Activated gamma-delta T cell treated with Interleukin-2 at 50 U/mL for 16 hours (primary cell): ENCODE measurements at places on chromosomes 1 and 21.

DNA sequence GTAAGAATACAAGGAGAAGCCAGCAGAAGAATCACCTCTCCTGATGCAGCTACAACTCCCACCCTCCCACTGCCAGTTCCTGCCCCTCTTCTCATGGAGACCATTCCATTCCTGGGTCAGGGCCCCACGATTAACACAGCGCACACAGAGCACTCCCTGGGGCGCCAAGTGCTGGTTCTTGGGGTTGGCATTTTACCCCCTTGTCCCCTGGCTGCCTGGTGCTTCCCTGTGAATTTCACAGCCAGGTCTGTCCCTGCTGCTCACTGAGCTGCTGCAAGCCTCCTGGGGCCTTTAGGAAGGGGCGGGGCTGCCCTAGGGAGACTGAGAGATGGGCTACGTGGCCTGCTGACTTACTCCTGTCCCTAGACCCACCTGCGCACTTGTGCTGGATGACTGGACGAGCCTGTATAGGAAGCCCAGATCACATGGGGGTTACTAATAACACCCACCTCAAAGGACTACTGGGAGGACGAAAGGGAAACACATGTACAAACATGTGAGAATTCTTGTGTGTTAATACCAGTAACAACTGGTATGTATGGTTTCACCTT is 4.8 kb downstream of the ZNF672 start:
- no peak for DNase-seq

DNA sequence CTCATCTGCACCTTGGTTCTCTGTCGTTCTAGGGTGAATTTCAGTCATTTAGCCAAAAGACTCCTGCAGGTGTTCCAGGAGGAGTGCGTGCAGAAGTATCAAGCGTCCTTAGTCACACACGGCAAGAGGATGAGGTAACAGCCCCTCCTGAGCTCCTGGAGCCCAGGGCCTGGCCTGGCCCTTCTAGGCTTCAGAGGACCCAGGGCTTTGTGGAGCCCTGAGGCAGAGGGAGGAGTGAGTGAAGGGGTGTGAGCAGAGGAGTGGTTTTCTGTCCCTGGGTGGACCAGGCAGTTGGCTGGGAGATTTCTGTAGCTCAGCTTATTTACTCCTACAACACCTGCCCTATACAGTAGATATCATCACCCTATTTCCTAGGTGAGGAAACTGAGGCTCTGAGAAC is 15.7 kb upstream of the RASSF5 start:
- DNase-seq = no peak

GRCh38 chr1:15449567-15449966 is 7.0 kb upstream of the CELA2A start:
- DNase-seq = no peak

DNA sequence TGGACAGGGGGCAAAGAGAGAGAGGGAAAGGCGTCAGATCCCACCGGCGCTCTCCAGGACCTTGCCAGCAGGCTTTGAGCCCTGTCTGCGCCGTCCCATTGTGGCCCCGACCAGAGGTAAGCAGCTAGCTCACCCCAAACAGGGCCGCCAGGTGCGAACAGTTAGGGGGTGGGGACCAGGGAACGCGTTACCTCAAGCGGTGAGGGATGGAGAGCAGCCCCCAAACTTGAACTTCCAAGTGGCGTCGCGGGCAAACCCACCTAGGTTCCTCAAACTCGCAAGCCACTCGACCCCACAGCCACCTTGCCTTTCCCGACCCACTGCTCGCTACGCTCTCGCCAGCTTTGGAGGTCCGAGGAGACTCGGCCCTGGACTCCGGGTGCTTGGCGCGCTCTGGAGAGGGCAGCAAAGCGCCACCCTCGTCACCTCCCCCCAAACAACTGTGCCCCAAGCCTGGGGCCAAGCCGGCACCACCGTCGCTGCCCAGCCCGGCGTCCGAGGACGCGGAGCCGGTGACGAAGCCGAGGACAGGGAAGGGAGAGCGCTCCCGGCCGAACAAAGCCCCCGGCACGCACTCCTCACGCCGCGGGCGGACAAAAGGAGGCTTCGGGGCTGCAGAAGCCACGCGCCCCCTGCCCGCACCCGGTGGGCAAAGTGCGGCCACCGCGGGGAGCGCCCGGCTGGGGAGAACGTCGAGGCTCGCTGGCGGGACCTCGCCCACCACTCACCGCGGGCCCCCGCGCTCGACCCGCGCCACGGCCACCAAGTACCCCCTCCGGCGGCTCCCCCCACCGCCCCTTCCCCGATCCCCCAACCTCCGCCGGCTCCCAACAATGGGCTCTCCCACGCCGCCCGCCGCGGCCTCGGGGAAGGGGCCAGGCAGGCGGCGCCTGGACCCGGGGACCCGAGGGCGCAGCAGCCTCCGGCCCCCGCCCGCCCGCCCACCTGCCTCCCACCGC is 976 bp downstream of the SSBP3 start:
- no peak for DNase-seq

GRCh38 chr1:57934745-57935144 is 510.9 kb upstream of the DAB1 start:
- no peak for DNase-seq

DNA sequence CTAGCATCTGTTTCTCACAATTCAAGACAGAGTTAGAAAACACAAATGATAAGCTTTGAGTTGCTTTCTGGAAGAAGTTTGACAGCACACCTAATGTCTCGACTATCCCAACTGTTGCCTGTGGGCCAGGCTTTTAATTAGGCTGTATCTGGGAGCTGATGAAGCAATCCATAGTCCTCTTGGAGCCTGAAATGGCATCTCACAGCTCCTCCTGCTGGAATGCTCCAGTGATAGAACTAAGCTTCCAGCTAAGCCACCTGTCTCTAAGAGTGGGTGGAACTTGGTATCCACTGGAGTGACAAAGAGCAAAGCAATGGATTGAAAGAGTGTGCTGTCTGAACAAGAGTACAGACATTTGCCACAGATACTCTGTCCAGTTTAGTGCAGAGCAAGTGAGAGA is 605.3 kb upstream of the NR5A2 start:
- DNase-seq = no peak

- no peak for DNase-seq
These were observed 544.8 kb upstream of the CAMK1G start for GRCh38 chr1:209038735-209039134.

DNA sequence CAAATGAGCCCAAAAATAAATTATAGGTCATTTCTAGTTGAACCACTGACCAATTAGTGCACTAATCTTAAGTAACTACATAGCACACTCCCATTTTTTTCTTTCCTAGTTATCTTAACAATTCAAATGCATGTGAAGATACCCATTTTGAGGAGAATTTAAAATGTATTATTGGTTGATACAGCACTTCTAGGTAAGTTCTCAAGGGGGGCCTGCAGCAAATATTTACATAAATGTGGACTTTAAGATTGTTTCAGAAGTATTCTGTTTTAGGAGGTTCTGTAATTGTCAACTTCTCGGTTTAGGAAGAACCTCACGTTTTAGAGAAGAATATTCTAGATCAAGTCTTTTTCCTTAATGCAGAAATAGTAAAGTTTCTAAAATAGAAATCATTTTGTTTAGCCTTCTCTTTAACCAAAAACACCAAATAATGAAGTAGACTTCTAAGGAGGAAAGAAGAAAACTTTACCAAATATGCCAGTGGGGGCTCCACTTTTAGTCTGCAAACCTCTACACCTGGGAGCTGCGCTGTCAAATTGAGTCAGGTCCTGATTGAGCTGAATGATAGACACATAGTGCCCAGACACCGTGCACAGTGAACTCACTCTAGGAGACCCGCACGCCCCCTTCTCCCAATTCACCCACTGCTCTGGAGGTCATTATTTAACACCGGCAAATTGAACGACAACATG is 144.4 kb downstream of the RUNX1 start:
- no peak for DNase-seq

- no peak for DNase-seq
These were observed 14.7 kb upstream of the MYOG start for GRCh38 chr1:203100516-203100869.

- DNase-seq = no peak
These were observed 178.4 kb downstream of the DUSP10 start for GRCh38 chr1:221563476-221563921.

DNA sequence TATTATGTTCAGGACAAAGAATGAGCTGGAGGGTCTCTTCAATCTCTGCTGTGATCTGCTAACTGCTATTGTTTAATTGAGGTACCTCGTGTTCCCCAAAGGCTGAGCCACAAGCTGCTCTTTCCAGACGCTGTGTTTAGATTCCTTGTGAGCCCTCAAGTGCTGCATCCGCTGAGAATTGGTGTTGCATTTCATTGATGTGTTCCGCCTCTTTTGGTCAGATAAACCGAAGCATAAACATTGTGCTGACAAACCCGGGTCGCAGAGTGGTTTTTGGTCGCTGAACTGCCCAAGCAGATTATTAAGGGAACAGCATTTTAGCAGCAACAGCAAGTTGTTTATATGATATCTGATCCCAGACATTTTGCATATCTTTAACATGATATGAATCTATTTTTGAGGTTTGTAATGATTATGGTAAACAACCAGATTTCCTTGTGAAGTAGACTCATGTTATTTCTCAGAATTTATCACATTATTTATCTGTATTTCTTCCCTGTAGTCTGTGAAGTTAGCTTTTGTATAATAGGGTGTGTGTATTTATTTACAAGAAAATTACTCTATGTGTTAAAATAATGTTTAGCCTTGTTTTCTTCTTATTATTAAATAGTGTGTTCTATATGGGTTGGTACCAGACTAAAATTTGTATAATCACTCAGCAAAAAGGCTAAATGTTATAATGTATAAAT is 217.2 kb upstream of the C1orf105 start:
- no peak for DNase-seq

- DNase-seq = no peak
These were observed 29.3 kb upstream of the IL20 start for GRCh38 chr1:206836111-206836510.

GRCh38 chr1:231385416-231385748 is 36.7 kb downstream of the EGLN1 start:
- no peak for DNase-seq

GRCh38 chr1:19377812-19378718 is 65.9 kb downstream of the SLC66A1 start:
- no peak for DNase-seq

DNA sequence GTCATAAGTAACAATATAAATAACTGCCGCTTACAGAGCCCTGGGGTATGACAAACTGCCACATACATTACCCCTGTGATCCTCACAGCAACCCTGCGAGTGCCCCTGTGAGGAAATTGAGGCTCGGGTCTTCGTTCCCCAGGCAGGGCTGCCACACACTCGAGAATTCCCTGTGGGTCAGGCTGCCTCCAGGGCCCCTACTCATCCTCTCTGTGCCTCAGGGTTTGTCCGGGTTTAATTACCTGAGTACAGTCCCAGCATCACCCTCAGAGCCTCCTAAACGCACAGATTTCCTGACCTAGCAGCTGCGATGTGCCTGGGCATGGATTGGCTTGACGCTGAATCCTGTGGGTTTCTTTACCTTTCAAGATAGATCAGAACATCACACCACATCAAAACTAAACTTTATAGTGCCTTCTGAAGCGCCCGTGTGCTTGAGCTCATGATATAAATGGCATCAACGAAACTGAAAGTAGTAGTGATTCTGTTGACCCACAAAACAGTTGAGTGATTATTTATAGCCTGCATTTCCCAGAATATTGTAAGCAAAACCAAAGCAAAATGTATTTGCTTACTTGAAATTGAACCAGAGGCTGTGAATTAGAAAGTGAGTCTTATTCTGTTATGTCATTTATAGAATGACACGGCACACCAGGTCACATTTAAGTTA is 14.0 kb downstream of the SLC37A1 start:
- DNase-seq = peak; percentile 42

GRCh38 chr1:35915693-35916092 is 15.2 kb upstream of the AGO3 start:
- no peak for DNase-seq

- no peak for DNase-seq
These were observed 39.6 kb upstream of the PIGC start for GRCh38 chr1:172483448-172483847.

- peak; percentile 68 for DNase-seq
These were observed 43.6 kb downstream of the C21orf91 start for GRCh38 chr21:17775431-17776126.

DNA sequence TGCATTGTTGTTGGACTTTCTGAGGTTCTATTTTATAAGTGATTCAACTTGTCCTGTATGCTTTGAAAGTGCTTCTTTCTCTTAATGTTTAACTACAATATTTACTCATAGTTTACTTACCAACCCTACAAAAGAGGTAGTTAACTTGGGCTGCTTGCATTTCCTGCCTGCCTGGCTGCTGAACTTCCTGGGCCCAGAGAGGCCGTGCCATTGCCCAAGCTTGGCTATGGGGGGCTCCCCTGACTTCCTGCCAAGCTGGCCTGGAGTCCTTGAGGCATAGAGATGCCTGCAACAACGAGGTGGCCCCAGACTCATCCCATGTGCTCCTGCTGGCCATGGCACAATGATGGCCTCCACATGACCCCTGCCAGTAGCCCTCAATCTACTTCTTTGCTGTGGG is 361.6 kb upstream of the PLD5 start:
- no peak for DNase-seq

DNA sequence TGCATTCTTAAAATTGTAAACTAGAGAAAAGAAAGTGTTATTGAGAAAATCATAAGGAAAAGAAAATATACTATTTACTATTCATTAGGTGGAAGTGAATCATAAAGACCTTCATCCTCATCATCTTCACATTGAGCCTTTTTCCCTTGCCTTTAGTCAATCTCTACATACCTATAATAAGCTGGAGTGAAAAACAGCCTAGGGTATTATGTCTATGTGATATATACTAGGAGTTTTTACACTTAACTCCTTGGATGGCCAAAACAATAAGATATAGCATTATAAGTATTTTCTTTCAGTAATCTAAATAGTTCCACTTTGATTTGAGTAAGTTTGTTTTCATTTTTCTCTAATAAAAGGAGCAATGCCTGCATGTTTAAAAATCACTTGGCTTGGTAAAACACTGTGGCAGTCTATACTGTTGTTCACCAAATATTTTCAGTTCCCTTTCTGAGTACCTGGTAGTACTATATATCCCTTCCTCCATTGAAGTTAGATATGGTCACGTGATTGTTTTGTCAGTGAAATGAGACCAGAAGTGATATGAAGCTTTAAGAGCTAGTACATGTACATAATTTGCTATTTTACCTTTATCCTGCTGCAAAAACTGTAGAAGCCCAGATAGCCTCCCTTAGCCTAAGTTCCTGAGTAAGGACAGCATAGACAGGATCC is 78.3 kb downstream of the CLEC20A start:
- DNase-seq = no peak

GRCh38 chr1:90704817-90705216 is 12.3 kb downstream of the BARHL2 start:
- DNase-seq = no peak

DNA sequence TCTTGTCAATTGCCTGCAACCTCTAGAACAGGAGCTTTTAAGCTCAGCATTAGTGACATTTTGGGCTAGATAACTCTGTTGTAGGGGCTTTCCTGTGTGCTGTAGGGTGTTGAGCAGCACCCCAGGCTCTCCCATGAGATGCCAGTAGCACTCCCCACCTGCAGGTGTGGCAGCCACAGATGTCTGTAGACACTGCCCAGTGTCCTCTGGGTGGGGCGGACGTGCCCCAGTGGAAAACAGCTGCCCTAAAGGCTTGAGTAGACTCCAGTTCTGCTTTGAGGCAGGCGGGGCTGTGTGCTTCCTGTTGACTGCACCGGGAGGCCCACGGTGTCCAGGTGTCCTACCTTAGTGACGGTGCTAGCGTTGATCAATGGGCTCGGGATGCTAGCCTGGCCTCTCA is 16.9 kb upstream of the PWP2 start:
- DNase-seq = no peak
